ENCODE measurements at places on chromosomes 3 and 15. TPM values are rescaled to one million over a fixed set of nuclear protein-coding genes. Genes with fewer than 3 reads are reported as not detected.

IQCF5 gene
- polyA plus RNA-seq = not detected

GASK1A gene
- not detected for polyA plus RNA-seq

RBP2 gene
- not detected for polyA plus RNA-seq

TUSC7 gene
- polyA plus RNA-seq = not detected

MYNN gene
- 15.7 TPM for polyA plus RNA-seq

NTRK3 gene
- not detected for polyA plus RNA-seq

CCR3 gene
- not detected for polyA plus RNA-seq

IGF2BP2 gene
- not detected for polyA plus RNA-seq

PEX11A gene
- 2.3 TPM for polyA plus RNA-seq

APOD gene
- polyA plus RNA-seq = not detected

CCR8 gene
- polyA plus RNA-seq = 0.24 TPM

CRTAP gene
- polyA plus RNA-seq = 52.5 TPM

GABRB3 gene
- not detected for polyA plus RNA-seq

PYGO1 gene
- polyA plus RNA-seq = not detected

PLIN1 gene
- polyA plus RNA-seq = not detected

TRH gene
- polyA plus RNA-seq = not detected

SPTBN5 gene
- not detected for polyA plus RNA-seq

ST6GAL1 gene
- polyA plus RNA-seq = 139 TPM

CAMK1 gene
- 0.17 TPM for polyA plus RNA-seq

DPH3 gene
- 18.6 TPM for polyA plus RNA-seq

ITPKA gene
- polyA plus RNA-seq = not detected

DCUN1D1 gene
- 24.8 TPM for polyA plus RNA-seq

SCAANT1 gene
- polyA plus RNA-seq = not detected

RHCG gene
- polyA plus RNA-seq = not detected

MUC4 gene
- polyA plus RNA-seq = not detected

CLDN11 gene
- polyA plus RNA-seq = not detected

SH2D7 gene
- not detected for polyA plus RNA-seq

TEX55 gene
- not detected for polyA plus RNA-seq

ZNF774 gene
- polyA plus RNA-seq = 0.13 TPM

PLSCR5 gene
- not detected for polyA plus RNA-seq

ELL3 gene
- 1.4 TPM for polyA plus RNA-seq

MINAR1 gene
- polyA plus RNA-seq = 0.14 TPM

GCSAM gene
- polyA plus RNA-seq = 18.1 TPM

DLEC1 gene
- 0.35 TPM for polyA plus RNA-seq

SERINC4 gene
- polyA plus RNA-seq = 4.2 TPM

UPK1B gene
- polyA plus RNA-seq = not detected

GOLGA8Q gene
- polyA plus RNA-seq = not detected

POPDC2 gene
- polyA plus RNA-seq = 1.1 TPM

HYKK gene
- 3.0 TPM for polyA plus RNA-seq

AMIGO3 gene
- 1.5 TPM for polyA plus RNA-seq

C3orf80 gene
- not detected for polyA plus RNA-seq

EHHADH gene
- polyA plus RNA-seq = 1.8 TPM

CTXN2 gene
- not detected for polyA plus RNA-seq

ATP13A5 gene
- not detected for polyA plus RNA-seq

FAM174B gene
- 5.9 TPM for polyA plus RNA-seq

CYP8B1 gene
- not detected for polyA plus RNA-seq

FBXO40 gene
- polyA plus RNA-seq = 0.07 TPM

GOLGA8N gene
- polyA plus RNA-seq = not detected

LIPH gene
- polyA plus RNA-seq = not detected

CADM2 gene
- not detected for polyA plus RNA-seq

GOLGA8M gene
- not detected for polyA plus RNA-seq

SLC24A5 gene
- polyA plus RNA-seq = not detected

ROPN1B gene
- polyA plus RNA-seq = not detected

ZBBX gene
- not detected for polyA plus RNA-seq

KLF15 gene
- polyA plus RNA-seq = not detected

FAM240A gene
- not detected for polyA plus RNA-seq

CASR gene
- polyA plus RNA-seq = not detected
